ENCODE measurements at places on chromosomes 1 and 21.

- DNase-seq = no peak
Observed at GRCh38 chr1:42096554-42096953, 56.7 kb upstream of the GUCA2B start.

DNA sequence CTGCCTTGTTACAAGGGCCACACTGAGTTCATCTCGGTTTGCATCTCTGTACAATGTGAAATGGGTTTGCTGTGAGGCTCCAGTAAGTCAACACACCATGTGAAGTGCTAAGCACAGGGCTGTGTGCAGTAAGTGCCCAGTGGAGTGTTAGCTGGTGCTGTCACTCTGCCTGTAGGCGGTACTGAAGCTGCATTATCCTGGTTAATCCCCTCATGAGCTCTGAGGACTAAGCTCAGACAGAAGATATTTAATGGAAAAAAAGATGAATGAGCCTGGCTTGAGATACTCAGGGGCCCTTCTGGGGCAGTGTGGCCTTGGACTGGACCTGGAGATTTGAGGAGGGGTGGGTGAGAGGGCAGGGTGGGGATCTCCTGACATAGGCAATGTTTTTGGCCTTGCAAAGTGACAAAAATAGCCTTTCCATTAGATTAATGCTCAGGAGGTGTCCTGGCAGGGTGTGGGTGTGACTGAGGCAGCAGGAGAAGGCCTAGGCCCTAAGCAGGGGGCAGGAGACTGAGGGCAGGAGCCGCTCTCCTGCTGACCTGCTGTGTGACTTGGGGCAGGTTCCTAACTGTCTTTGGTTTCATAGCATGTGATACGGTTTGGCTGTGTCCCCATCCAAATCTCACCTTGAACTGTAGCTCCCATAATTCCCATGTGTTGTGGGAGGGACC is 570.5 kb downstream of the PTPRU start:
- no peak for DNase-seq

DNA sequence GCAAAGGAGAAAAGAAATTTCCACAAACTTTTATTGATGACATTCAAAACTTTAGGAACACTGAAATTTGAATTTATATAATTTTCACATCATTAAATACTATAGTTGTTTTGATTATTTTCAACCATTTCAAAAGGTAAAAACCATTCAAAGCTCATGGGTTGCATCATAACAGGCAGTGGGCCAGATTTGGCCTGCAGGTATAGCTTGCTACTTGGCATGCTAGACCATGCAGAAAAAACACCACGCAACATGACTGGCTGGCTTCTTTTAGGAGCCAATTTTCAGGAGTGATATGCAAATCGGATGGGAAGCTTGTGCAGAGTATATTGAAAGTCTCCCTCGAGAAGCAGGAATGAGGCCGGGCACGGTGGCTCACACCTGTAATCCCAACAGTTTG is 144.8 kb downstream of the GLUL start:
- DNase-seq = no peak

DNA sequence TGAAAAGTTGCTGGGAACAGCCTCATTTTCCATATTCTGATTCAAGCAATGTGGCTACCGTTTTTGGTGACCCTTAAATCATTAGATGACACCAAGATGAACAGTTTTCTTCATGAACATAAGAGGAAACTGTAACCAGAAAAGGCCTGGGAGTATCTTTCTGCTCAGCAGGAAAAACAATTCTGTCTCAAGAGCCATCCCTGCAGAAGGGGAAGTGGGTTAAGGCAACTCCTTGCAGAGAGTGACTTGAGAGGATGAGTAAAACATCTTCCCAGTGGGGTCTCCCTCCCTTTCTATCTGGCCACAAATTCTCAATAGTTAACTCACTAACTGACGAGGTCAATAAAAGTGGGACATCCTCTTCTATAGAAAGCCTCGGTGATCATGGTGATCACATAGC is 187.6 kb upstream of the NRIP1 start:
- no peak for DNase-seq

- no peak for DNase-seq
Observed at GRCh38 chr21:37473491-37473890, 106.9 kb downstream of the DYRK1A start.

- no peak for DNase-seq
Observed at GRCh38 chr1:159925719-159926078, 392 bp upstream of the TAGLN2 start.

DNA sequence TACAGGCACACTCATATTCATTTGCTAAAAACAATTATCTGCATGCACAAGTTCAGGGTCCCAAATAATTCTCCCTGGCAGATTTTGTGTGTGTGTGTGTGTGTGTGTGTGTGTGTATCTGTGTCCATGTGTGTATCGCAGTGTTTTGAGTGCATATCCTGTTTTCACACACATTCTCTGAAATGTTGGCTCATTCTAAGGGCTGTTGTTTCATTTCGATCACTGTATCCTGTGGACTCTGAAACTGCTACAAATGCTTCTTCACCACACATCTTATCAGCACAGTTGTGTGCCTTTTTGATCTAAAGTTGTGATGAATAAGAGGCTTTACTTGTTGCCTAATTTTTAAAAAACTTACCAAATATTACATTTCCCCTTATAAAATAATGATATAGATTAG is 34.6 kb downstream of the NR5A2 start:
- no peak for DNase-seq

DNA sequence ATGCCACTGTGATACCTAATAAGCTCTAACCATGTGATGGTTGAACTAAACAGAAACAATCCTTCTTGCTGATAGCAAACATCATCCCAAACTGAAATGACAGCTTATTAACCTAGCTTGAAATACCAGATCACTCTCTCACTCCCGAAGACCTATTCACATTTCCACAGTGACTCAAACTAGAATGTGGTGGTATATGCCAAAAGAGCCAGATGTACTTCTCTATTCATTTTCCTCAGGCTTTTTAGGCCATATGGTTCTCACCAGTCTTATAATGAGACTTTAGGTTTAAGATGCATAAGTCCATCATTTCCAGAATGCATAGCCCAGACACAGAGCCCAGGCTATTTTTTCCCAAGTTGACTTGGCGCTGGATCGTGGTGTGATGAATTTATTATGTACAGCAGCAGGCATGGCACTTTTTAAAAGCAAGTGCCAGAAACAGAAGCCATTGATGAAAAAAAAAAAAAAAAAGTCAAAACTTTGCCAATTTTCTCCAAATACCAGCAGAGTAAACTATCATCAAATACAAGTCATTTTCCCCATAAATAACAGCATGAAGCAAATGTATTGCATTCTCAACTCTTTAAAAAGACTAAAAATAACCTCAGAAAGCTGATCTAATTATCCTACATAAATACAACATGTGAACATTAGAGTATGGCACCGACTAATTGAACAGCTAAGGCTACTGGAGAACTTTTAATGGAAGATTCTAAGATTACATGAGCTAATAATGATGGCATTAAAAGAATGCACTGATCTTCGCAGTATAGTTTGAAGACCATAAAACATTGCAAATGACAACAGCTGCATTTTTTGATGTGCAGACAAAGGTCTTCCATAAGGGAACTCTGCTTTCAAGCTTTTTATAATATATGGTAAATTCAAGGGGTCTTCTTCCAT is 365.4 kb downstream of the LRRIQ3 start:
- DNase-seq = no peak

DNA sequence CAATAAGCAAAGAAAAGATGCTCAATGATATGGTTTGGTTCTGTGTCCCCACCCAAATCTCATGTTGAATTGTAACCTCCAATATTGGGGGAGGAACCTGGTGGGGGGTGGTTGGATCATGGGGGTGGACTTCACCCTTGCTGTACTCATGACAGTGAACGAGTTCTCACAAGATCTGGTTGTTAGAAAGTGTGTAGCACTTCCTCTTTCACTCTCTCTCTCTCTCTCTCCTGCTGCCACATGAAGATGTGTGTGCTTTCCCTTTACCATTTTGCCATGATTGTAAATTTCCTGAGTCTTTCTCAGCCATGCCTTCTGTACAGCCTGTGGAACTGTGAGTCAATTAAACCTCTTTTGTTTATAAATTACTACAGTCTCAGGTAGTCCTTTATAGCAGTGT is 248.4 kb downstream of the HHIPL2 start:
- DNase-seq = no peak

DNA sequence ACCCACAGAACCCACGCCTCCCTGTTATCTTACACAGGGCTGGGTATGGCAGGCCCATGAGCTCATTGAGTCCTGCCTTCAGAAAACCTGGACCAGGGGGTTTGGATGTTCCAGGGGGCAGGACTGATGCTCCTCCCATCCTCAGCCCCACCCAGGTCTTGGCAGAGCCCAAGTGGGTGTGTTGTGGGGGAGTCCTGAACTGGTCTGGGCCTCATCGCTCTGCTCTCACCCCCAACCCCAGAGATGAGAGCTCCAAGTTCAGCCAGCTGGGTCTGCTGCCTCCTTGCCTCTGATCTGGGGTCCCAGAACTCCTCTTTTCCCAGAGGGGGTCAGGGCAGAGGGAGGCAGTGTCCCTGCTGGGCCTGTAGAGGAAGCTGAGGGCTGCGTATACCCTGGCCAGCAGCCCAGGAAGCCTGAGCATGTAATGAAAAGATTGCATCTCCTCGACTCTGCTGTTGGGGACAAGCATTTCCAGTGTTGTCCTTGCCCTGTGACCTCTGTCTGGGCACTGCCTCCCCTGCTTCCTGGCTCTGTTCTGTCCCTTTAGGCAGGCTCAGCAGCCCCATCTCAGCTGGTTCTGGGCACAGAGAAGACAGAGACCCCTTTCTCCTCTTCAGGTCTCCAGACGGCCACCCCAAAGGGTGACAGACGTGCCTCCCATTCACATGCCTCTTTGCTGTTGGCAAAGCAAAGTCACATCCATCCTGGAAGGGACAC is 54.7 kb upstream of the EPS8L3 start:
- DNase-seq = no peak

DNA sequence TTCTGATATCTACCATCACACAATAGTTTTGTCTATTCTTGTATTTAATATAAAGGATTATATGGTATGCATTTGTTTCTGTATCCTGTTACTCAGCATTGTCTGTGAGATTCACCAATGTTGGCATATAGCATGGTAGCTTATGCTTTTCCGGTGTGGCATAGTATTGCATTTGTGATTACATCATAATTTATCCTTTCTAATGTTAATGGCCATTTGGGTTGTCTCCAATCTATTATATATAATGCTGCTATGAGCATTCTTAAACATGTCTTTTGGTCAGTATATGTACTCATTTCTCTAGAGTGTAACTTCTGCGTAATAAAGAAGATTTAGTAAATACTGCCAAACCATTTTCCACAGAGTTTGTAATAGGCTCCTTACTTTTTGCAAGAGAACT is 40.9 kb upstream of the GFI1 start:
- DNase-seq = no peak

- no peak for DNase-seq
Observed at GRCh38 chr1:64155278-64155677, 48.1 kb upstream of the UBE2U start.

DNA sequence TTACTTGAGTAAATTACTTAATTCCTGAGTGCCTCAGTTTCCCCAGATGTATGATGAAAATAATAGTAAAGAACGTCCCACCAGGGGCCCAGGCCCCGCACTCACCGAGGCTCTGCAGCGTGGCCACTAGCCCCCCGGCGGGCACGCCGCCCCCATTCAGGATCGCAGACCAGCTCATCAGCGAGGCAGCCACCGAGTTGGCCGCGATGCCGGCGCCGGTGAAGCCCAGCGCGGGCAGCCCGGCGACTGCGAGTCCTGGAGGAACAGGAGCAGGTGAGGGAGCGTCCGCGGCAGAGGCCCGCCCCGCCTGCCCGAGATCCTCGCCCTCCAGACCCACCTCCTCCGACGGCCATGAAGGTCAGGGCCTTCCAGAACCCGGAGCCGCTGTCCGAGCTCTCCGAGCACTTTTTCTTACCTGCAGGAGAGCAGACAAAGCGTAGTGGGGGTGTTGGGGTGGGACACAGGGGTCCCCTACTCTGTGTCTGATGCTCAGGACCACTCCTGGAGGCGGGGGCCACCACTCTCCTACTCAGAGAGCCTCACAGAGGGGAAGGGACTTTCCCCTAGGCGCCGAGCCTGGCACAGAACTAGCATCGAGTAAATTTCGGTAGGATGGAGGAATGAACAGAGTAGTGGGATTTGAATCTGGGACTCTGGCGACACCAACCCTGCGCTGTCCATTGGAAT is 3.7 kb downstream of the IFI6 start:
- DNase-seq = no peak

DNA sequence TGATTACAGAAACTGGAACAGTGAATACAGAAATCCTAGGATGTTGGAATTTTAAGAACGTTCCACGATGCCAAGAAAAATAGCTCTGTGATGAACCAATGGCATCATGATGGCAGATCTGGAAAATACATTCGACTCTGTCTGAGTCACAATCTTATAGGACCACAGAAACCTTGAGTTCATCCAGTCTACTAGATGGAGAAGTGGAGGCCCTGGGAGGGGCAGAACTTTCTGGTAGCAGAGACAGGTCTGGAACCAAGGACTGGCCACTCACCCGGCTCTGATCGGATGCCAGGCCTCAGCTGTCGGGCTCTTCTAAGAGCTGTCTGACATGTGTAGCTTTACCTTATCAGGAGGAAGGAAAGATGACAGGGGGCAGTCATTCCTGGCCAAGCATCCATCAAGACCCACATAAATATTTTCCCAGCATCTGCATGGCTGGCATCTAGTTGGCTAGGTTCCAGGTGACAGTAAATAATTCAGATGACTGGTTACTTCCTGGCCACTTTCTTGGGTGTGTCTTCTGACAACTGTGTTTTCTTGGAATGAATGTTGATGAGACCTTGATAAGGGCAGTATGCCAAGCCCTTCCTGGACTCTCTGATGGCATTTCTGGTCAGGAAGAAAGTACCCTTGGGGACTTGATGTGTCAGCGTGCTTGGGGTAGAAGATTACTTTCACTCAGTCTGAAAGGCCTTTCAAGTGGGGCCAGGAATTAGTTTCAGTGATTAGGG is 72.6 kb upstream of the TRABD2B start:
- DNase-seq = no peak

GRCh38 chr1:89382479-89382878 is 18.6 kb downstream of the GBP6 start:
- no peak for DNase-seq

- no peak for DNase-seq
Observed at GRCh38 chr1:2170211-2170610, 24.4 kb downstream of the FAAP20 start.

DNA sequence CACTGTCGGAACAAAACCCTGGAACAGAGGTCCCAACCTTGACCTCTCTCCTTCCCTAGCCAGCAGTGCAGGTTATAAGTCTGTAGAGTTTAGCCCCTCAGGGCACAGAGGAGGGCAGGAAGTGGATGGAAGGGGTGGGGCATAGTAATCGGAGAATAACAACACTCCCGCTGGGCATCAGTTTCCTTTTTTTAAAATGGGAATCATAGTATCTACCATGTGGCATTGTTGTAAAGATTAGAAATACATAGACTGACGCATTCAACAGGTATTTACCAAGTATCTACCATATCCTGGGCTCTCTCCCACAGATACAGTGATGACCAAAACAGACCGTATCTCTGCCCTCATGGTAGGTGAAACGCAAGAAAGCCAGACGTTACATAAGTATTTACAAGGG is 24.9 kb upstream of the ATF3 start:
- no peak for DNase-seq

Data from glomerular endothelial cell (primary cell).